ENCODE measurements at places on chromosomes 1 and 21.

- DNase-seq, result no peak
Measured at GRCh38 chr1:212225871-212226302, 59.3 kb upstream of the PPP2R5A start.

GRCh38 chr1:76037324-76037723, 37.2 kb upstream of the ST6GALNAC3 start:
- DNase-seq, result no peak

GRCh38 chr1:59345221-59345620, 48.3 kb downstream of the FGGY start:
- no peak for DNase-seq

DNA sequence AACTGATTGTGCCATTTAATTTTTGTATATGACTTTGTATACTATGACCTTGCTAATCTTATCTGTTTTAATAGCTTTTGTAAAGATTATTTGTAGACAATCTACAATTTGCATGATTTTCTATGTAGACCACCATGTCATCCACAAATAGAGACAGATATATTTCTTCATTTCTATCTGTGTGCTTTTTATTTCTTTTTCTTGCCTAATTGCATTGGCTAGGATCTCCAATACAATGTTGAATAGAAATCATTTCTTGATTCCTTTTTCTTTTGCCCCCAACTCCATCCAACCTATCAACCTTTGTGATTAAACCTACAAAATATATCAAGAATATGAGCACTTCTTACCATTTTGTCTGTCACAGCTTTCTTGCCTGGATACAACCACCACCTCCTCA, 232.6 kb upstream of the POU3F1 start:
- DNase-seq, result no peak

DNA sequence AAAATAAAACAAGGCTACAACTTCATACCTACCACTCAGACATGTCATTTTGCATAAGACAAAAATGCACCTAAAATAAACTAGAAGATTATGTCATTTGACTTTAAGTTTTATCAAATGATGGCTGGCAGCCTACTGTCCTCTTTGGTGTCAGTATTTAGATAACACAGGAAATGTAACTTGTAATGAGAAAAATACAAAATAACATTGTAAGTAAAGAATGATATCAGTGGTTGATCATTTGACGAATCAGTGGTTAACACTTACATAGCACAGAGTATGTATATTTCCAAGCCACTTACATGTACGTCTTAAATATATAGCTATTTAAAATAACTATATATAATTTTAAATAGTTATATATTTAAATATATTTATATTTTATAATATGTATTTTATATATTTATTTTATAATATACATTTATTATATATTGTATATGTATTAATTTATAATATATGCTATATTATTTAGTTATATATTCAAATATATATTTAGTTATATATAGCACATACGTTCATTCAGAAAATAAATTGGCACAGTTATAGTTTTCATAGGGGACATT, 44.1 kb downstream of the ZNF678 start:
- DNase-seq, result no peak

Measured in right lung (tissue), 10 donors.